ENCODE measurements at places on chromosomes 12 and 14. TPM values are rescaled to one million over a fixed set of nuclear protein-coding genes. Genes with fewer than 3 reads are reported as not detected.

KRT2 gene
- total RNA-seq: not detected

NOVA1 gene
- 1.9 TPM for total RNA-seq

PTCSC3 gene
- not detected for total RNA-seq

ZC3H10 gene
- total RNA-seq: 3.9 TPM

ERBB3 gene
- 1.7 TPM for total RNA-seq

Measured in fibroblast of villous mesenchyme (primary cell).